Right ventricle myocardium superior (tissue), 1 donor: ENCODE measurements at places on chromosomes 13 and 19. TPM values are rescaled to one million over a fixed set of nuclear protein-coding genes. Genes with fewer than 3 reads are reported as not detected.

GRCh38 chr13:46296921-46297320 lies 85.2 kb downstream of the LRRC63 start:
- no peak for DNase-seq

GRCh38 chr13:102289606-102290005 lies 112.2 kb downstream of the FGF14 start:
- DNase-seq: no peak

- peak; percentile 29 for DNase-seq
Observed at GRCh38 chr19:16603090-16603489, 24.9 kb downstream of the MED26 start.

The CD22 gene
- 0.56 TPM for total RNA-seq

The LYPD5 gene
- total RNA-seq: 0.89 TPM

GRCh38 chr19:16518483-16519229 lies 22.5 kb downstream of the C19orf44 start:
- no peak for DNase-seq

The ZNF91 gene
- total RNA-seq: 90.6 TPM

- DNase-seq: no peak
Observed at GRCh38 chr19:38527466-38528136, 90.2 kb downstream of the MAP4K1 start.

The CATSPERD gene
- not detected for total RNA-seq

The SOHLH2 gene
- total RNA-seq: not detected

DNA sequence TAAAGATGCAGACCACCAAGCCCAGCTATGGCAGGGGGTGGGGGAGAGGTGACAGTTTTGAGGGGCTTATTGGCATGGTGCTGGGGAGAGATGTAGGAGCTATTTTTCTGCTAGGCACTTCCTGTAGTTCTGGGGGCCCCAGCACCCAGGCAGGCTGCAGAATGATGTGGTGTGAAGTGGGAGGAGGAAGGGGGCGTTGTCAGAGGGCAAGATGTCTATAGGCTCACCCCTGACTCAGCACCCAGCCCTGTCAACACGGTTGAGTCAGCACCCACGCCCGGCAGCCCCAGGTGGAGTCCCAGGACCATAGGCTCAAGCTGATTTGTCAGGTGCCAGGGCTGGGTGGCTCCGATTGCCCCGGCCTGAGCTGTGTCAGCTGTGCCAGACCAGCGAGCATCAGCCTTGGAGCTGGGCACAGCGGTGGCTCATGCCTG lies 5.8 kb downstream of the KLF2 start:
- peak; percentile 79 for DNase-seq

The ZNF878 gene
- total RNA-seq: 0.22 TPM

The CACNG6 gene
- not detected for total RNA-seq

The CAMSAP3 gene
- 1.0 TPM for total RNA-seq

The DPP9 gene
- total RNA-seq: 54.0 TPM

The C19orf67 gene
- total RNA-seq: not detected

DNA sequence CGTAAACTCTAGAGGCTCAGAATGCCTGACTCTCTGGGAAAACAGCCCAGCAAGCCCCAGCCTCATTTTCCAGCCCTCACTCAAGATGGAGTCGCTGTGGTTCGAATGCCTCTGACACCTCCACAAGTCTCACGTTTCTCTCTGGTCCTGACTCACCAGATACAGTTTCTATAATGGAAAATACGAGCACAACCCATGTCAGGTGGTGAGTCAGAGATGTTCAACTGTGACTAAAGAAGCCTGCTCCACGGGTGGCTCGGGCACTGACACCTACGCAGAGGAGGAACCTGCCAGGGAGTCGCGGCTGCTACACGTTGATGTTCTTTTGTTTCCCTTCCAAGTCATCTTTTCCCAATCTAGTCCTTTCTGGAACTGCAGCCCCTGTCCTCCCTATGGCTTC lies 87.1 kb upstream of the STK24 start:
- no peak for DNase-seq

The CRLF1 gene
- total RNA-seq: 20.6 TPM

GRCh38 chr19:9808855-9809824 lies 9.7 kb downstream of the FBXL12 start:
- DNase-seq: no peak

- DNase-seq: no peak
Observed at GRCh38 chr13:27522847-27523246, 72.5 kb upstream of the MTIF3 start.

GRCh38 chr13:29483211-29483610 lies 112.3 kb downstream of the SLC7A1 start:
- peak; percentile 77 for DNase-seq

DNA sequence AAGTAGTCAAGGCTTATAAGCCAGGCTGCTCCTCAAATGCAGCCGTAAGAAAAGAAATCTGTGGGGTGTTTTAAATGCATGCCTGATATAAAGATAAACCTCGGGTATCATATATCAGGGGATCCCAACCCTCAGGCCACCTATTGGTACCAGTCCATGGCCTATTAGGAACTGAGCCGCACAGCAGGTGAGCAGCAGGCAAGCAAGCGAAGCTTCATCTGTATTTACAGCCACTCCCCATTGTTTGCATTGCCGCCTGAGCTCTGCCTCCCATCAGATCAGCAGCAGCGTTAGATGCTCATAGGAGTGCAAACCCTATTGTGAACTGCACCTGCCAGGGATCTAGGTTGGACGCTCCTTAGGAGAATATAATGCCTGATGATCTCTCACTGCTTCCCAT lies 233.5 kb upstream of the SERP2 start:
- no peak for DNase-seq

DNA sequence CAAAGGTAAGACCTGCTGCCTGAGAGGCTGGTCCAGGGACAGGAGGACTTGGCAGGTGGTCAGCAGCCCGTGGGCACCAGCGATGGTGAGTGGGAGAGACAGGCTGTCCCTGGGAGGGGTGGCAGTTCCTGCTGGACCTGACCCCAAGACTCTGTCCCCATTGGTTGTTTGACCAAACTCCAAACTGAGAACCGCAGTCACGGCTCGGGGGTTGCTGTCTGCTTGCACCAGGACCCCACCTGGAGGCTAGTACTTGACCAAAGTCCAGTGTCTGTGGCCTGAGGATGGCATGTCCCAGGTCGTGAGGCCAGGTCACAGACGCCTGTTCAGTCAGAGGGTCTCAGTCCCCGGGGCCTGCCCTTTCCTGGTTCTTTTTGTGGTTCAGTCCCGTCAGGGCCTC lies 9.9 kb upstream of the ZNF14 start:
- no peak for DNase-seq

- peak; percentile 36 for DNase-seq
Observed at GRCh38 chr13:113420833-113421600, 32.3 kb downstream of the ADPRHL1 start.

- DNase-seq: no peak
Observed at GRCh38 chr13:44231786-44232516, 141.7 kb upstream of the SERP2 start.

The PLPP2 gene
- total RNA-seq: 0.56 TPM

DNA sequence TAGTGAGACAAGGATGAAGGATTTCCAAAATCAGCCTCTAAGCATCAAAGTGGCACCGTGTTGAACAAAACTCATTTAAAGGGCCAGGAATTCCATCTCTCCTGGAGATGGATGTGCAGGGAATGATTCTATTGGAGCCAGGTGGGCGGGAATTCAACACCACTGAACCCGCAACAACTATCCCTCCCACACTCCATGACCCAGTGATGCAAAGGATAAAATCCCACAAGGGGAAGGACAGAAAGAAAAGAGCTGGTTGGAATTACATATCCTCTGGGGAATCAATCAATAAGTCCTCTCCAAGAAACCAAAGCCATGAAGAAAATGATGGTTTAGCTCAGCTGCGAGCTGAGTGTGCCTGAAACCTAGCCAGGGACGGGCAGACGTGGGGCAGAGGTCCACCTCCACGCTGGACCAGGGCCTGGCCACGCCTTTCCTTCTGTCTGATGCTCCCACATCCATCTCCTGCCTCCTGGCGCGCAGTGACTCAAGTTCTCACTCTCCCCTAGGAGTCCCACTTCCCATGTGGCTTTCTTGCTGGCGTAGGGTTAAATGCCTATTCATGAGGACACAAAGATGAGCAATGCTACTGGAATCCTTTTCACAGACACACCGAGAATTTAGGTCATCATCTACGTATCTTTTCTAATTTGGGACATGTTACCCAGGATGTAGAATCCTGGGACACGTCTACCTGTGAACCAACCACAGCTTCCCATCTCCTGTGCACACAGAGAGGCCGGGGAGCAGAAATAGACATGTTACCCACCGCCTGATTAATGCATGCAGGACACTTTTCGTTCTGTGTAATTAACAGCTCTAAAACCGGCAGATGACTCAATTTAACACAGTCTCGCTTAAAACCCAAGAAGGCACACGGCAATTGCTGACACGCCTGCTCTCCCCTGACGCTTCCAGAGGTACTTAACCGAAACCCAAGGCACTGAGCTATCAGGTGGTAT lies 48.6 kb downstream of the PEPD start:
- DNase-seq: no peak

DNA sequence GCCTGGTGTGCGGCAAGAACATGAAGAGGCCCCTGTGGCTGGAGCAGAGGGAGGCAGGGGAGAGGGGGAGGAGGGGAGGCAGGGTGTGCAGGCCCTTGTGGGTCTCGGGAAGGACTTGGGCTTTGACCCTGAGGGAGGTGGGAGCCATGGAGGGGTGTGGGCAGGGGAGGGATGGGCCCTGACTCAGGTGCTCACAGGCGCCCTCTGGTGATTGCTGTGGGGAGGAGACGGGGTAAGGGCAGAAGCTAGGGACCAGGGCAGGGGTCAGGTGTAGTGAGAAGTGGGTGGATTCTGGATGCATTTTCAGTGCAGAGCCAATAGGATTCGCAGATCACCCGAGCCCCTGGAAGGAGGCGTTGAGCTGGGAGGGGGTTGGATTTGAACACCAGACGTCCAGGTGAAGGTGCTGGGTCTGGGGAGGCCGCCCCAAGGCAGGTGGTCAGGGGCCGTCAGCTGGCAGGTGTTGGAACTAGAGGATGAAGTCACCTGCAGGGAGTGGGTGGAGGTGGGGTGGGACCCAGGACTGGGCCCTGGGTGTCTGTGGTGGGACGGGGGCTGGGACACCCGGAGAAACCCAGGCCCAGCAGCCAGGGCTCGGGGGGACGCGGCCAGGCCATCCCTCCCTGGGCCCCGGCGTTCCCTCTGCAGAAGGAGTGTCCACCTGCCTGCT lies 185.4 kb downstream of the KDM4B start:
- peak; percentile 47 for DNase-seq

DNA sequence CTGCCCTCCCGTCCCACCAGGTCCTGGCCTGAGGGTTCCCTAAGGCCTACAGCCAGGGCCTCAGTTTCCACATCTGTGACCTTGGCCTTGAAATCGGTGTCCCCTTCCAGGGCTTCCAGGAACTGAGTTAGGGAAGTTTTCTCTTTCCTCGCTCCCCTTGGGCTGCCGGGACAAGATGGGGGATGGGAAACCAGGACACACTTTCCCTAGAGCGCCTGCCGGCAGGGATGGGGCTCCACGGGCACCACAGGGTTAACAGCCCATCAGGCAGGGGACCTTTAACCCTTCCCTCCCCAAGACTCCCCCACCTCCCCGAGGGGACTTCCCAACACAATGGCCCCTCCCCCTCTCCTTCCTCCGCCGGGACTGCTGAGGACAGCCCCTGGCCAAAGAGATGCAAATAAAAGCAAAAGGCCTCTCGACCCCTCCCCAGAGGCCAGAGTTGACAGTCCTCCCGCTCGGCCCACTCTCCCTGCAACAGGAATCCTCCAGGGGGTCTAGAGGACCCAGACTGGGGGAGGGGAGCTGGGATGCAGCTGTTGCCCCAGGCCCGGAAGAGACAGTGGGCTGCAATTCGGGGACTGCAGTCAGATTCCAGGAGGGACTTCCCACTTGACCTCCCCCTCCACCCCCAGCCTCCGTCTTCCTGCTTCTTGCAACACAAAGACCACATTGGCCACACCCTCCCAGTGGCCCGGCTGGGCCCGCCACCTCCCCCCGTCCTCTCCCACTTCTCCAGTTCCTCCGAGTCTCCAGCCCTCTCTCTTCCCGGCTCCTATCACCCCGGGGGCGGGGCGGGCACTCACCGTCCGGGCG lies 3.4 kb downstream of the BBC3 start:
- peak; percentile 94 for DNase-seq

DNA sequence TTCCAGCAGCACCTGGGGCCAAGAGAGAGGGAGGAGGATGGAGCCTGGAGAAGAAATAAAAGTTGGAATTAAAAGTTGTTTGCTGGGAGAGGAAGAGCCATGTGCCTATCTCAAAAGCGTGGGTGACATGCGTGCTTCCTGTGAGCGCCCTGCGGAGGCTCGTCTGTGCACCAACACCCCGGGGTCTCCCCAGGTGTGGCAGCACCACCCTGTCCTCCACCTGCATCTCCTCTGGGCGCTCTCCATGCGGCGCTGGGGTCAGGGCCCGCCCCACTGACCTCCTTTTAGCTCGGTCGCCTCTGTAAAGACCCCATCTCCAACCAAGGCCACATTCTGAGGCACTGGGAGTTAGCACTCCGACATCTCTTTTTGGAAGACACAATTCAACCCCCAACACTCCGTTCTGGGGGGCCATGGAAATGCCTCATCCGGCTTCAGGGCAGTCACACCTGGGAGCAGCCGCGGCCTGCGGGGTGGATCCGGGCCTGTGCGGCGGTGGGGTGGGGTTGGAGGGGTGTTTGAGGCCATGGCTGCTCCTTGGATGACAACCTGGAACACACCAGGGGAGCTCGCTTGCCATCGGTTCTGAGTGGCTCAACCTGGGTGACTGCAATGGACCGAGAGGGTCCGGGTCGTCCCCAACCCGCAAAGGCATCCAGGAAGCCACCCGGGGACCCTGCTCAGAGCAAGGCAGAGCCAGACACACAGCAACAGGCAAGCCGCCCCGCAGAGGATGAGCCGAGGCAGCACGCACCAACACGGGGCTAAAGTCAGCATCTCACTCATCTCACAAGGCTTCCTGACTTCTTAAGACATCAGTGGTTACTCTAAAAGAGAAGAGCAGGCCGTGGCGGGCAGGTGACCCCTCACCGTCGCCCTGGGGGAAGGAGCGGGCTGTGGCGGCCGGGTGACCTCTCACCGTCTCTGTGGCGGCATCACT lies 79.4 kb upstream of the MCF2L start:
- peak; percentile 40 for DNase-seq

- DNase-seq: no peak
Observed at GRCh38 chr13:100601716-100602115, 13.1 kb upstream of the GGACT start.

The ZNF536 gene
- total RNA-seq: 4.8 TPM

DNA sequence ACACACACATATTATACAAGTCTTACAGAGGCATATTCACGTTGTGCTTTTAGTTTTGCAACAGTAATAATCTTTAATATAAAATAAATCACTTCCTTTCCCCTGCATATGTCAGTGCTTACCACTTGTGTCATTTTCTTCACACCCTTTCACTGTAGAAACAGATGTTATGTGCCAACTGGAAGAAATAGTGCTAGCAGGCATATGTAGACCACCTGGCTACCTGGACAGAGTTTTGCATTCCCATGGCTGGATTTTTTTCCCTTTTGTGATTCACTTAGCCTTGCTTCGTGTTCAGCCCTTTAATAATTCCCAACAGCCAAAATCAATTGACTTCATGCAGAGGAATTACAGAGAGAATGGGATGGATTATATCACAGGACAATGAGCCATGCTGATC lies 399.1 kb upstream of the SPRY2 start:
- no peak for DNase-seq
